ENCODE measurements at places on chromosomes 4 and X. TPM values are rescaled to one million over a fixed set of nuclear protein-coding genes. Genes with fewer than 3 reads are reported as not detected.

Gene CXCL9
- not detected for total RNA-seq

Gene ATP11C
- total RNA-seq = 66.0 TPM

Gene STAP1
- total RNA-seq = not detected

Gene HTRA3
- total RNA-seq = 4.6 TPM

Gene STK32B
- 26.8 TPM for total RNA-seq

Gene GAGE12J
- not detected for total RNA-seq

Gene AFP
- total RNA-seq = not detected

Gene TIMP1
- 74.5 TPM for total RNA-seq

Gene DCAF12L2
- 0.33 TPM for total RNA-seq

Gene PDE6B
- 1.5 TPM for total RNA-seq

Gene C1GALT1C1
- 62.8 TPM for total RNA-seq
